ENCODE measurements at places on chromosomes 4 and X.
A peak's percentile ranks its signal among the peaks of the same experiment; 100 is the strongest.

DNA sequence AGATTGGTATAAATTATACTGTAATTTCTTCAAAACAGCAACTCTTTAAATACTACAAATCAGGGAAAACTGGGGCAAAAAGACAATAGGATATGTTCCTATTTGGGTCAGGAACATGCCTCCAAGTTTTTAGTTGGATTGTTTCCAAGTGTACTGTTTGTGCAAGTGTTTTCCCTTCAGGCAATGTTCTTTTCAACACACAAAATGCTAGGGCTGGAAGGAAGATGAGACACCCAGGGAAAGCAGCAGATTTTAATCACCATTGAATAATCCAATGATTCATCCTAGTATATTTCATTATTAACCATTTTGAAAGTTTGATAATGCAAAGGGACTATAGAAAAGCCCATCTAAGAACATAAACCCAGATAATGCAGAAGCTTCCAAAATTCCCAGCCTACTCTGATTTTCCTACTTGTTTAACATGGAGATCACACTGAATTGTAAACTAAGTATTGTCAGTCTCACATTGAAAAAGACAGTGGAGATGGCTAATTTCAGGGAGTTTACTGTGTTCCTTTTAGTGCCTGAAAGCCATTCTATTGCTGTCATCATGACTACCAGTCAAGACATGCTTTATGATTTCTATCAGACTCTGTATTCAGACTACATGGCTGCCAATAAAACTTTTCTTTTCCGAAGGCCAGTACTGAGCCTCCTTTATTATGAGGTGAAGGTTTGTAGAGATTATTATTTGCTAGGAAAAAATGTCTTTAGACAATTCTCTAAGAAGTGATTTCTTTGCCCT is 38.6 kb downstream of the COL4A6 start:
- H3K27ac ChIP-seq = no peak overlapping the region
- no peaks in the 10 kb centered on the region for H3K27me3 ChIP-seq
- no peaks in the 10 kb centered on the region for H3K36me3 ChIP-seq
- no peak for DNase-seq

DNA sequence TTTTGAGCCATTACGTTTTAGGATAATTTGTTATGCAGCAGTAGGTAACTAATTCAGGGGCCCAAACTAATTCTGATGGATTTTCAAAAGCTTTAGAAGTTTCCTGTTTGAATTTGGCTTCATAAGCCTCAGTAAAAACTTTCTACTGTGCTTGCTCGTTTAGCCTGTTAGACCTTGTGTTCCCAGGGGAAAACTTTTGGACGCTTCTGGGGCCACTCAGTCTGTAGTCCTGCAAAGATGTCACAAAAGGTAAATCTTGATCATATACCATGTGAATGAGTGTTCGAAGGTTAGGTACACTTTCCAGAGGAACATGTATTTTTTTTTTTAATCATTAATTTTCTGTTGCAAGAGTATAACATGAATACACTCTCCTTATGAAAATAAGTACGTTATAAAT is 70.7 kb downstream of the SUPT20HL2 start:
- no peaks in the 10 kb centered on the region for H3K4me1 ChIP-seq
- H3K4me3 ChIP-seq = no peak overlapping the region
- no peaks in the 10 kb centered on the region for H3K27me3 ChIP-seq
- DNase-seq = no peak
- no peak overlapping the region for H3K27ac ChIP-seq

DNA sequence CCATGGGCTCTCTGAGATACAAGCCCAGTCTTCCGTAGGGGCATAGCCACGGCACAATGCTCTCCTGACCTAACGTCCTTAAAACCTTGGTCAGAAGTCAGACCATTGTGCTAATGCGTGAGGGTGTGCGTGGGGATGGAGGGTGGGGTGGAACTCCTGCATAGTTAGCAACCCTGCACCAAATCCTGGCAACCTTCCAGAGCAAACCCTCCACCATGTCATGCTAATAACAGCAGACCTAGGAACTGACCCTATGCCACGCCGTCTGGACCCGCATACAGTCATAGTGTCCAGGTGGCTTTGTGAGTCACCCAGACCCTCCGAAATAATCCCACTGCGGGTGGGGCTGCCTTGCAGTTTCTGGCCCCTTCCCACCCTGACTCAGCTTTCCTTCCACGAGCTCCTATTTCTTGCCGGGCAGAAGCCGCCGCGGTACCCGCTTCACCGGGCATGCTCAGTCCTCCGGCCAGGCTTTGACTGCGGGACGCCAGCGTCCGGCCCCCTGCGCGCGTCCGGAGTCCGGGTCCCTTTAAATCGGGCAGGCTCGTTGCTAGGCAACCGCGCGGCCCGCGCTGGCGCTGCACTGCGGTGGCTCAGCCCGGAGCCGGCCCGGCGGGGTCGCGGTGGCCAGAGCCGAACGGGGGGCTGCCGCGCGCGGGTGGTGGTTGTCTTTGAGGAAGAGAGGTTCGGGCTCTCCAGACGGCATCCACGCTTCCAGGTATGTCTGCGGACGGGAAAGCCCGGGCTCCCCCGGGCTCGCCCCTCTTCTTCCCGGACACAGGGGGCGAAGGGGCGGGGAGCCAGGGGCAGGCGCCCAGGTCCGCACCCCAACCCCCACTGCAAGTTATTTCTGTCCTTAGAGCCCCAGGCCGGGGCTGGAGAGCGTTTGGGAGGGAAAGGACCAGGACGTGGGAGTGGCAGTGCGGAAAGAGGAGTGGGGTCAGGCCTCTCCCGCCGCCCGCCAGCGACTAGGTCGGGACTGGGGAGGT is at the start of gene CCDC160:
Gene CCDC160 (plus strand): TSS at position 557 of the 989 bp plus-strand sequence. CDS start 7,619 bp downstream, outside the sequence.
- no peak within 1 kb of the TSS for H3K27ac ChIP-seq
- peak within 1 kb of the TSS; percentile 60 for H3K4me3 ChIP-seq
- no peak for DNase-seq
- no peaks in the 10 kb centered on the region for H3K4me1 ChIP-seq
- H3K27me3 ChIP-seq = no peaks in the 10 kb centered on the region

DNA sequence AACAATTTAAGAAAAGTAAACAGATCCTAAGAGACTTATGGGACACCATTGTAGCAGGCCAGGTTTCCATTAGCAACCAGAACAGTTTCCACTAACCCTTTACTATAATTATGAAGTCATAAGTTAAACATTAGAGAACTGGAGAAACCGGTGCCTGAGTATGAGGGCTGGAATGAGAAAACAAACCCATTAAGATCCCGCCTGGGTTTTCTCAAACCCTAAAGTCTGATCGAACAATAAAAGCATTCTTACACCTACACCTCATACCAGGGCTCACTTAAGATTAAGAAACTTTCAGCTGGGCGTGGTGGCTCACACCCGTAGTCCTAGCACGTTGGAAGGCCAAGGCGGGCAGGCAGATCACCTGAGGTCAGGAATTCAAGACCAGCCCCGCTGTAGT is 13.7 kb upstream of the DHX15 start:
- no peak for DNase-seq
- no peak overlapping the region for H3K27ac ChIP-seq
- no peaks in the 10 kb centered on the region for H3K36me3 ChIP-seq
- H3K4me3 ChIP-seq = no peak overlapping the region
- no peaks in the 10 kb centered on the region for H3K27me3 ChIP-seq

- DNase-seq = no peak
- H3K27me3 ChIP-seq = no peaks in the 10 kb centered on the region
- no peak overlapping the region for H3K27ac ChIP-seq
- no peaks in the 10 kb centered on the region for H3K36me3 ChIP-seq
Measured at GRCh38 chr4:79798047-79798446, 275.0 kb downstream of the ANTXR2 start.

DNA sequence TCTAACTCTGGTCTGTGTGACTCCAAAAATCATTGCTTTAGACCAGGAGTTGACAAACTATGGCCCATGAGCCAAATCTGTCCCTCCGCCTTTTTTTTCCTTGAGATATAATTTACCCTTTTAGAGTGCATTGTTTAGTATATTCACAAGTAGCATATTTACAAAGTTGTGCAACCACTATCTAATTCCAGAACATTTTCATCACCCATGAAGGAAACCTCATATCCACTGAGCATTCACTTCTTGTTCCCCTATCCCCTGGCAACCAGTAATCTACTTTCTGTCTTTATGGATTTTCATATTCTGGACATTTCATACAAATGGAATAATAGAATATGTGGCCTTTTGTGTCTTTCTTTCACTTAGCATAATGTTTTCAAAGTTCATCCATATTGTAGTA is 67.4 kb upstream of the CITED1 start:
- H3K27ac ChIP-seq = no peak overlapping the region
- no peaks in the 10 kb centered on the region for H3K36me3 ChIP-seq
- no peak for DNase-seq
- no peak overlapping the region for H3K4me3 ChIP-seq

Data from ascending aorta (tissue), 2 donors.